ENCODE measurements at places on chromosomes 6 and 20.

- no peak for DNase-seq
Observed at GRCh38 chr6:106628658-106629102, 618 bp downstream of the RTN4IP1 start.

DNA sequence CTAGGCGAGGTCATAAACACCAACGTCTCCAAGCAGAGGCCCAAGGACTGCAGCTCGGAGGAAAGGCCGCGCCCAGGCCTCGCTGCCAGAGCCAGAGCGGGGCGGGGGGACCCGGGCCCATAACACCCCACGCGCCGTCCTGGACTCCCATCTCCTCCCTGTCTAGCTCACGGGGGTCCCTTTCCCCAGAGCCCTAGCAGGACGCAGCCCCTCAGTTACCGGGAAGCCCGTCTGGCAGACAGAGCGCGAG lies 44.9 kb downstream of the MDFI start:
- DNase-seq = no peak

DNA sequence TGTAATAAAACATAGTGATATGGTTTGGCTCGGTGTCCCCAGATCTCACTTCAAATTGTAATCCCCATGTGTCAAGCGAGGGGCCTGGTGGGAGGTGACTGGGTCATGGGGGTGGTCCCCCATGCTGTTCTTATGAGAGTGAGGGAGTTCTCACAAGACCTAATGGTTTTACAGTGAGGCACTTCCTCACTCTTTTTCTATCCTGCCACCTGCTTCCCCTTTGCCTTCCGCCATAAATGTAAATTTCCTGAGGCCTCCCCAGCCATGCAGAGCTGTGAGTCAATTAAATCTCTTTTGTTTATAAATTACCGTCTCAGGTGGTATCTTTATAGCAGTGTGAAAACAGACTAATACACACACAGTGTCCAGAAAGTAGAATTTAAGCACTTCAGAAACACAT lies 78.5 kb downstream of the REPS1 start:
- no peak for DNase-seq

DNA sequence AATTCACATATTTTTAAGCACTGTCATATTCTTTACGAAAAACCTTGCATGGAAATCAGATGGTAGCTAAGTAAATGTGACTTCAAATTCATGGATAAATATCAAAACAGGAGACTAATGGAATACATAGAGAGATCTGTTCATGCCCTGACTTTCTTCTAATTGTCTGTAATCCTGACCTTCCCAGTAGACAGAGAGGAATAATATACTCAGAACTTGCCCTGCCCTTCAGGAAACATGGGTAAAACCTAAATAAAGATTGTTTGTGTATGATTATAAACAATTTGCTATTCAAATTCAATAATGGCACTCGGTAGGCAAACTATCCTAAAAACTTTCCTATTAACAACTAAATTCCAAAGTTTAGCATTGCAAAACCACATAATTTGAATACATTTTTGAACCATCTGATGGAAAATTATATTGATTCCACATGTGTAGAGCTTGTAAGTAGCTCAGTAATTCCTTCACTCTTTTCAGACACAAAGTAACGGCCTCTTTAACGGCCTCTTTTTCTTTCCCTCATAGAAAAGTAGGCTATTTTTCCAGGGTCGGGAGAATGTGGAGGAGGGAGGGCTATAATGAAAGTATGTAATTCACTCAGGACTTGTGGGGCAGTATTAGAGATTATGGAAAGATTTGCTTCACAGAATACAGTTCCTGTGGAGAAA lies 227.6 kb downstream of the ALDH8A1 start:
- DNase-seq = no peak

GRCh38 chr6:133991096-133991593 lies 38.1 kb downstream of the TBPL1 start:
- no peak for DNase-seq

- DNase-seq = no peak
Observed at GRCh38 chr6:54198134-54198533, 86.9 kb downstream of the MLIP start.

GRCh38 chr6:2652611-2653010 lies 98.1 kb downstream of the MYLK4 start:
- DNase-seq = no peak
